ENCODE measurements at places on chromosomes 13 and 19. TPM values are rescaled to one million over a fixed set of nuclear protein-coding genes. Genes with fewer than 3 reads are reported as not detected.

Gene PODNL1
- total RNA-seq = not detected

Gene FFAR1
- total RNA-seq = 0.18 TPM

Gene C19orf18
- total RNA-seq = not detected

Gene FBXL12
- 20.7 TPM for total RNA-seq

Gene MIA
- total RNA-seq = not detected

Gene TNNT1
- total RNA-seq = not detected

Gene KLK1
- 2.5 TPM for total RNA-seq

Gene AXL
- 0.18 TPM for total RNA-seq

Gene CCL25
- not detected for total RNA-seq

Gene LPAR6
- 4.9 TPM for total RNA-seq

Gene COMP
- total RNA-seq = not detected
